Stimulated activated CD4-positive, alpha-beta T cell treated with anti-CD3 and anti-CD28 coated beads, Interleukin-1b, Interleukin-23, amount 100 ng/mL, for 1 hour (primary cell): ENCODE measurements at places on chromosomes 11 and 22.

GRCh38 chr11:10050561-10050960 is 243.5 kb downstream of the SBF2 start:
- DNase-seq: no peak

DNA sequence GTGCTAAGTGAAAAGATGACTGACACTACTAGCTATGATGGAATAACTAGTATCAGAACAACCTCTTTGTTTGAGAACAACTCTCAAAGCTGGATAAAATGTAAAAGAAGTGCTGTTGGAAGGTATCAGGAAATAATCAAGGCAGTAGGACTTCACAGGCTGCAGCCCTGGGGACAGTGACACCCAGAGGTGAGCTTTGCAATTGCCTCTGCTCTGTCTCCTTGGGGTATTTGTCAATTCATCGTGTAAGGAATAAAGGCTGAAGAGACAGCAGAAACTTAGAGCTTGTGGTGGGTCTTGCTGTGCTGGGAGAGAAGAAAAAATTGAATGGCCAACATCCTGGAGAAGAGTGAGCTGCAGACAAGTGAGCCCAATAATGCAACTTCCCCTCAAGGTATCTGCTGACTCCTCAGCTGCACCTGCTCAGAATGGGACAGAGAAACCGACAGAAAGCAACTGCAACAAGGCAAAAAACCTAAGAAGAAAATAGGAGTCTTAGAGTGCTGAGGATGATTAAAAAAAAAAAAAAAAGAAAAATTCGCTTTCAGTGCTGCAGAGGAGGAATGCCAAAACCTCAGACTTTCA is 141.1 kb downstream of the RCN1 start:
- DNase-seq: no peak

- DNase-seq: no peak
Observed at GRCh38 chr11:77723024-77723423, 85.4 kb upstream of the CLNS1A start.

GRCh38 chr11:1854132-1854948 is 1.5 kb downstream of the LSP1 start:
- no peak for DNase-seq

DNA sequence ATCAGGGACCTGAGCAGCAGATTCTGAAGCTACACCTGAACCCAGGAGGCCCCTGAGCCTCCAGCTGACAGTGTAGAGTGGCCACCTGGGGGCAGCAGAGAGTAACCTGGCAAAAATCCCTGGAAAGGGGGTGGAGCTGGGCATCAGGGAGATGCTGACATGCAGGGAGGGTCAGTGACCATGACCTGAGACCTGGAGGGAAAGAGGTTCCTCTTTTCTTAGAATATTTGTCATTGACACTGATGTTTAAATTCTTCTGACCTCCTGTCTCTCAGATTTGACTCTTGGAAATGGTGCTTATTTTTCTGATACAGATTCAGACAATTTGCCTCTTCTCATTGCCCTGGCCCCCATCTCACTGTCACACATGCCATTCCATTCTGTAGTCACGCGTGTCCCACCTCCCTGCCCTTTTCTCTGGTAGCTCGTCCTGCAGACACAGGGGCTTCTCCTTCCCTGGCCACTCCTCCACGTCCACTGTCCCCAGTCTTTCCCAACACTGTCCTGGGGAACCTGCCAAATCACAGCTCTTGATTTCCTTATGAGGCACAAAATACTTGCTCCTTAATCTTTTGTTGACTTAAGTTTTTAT is 117.2 kb upstream of the IGLL5 start:
- DNase-seq: no peak

DNA sequence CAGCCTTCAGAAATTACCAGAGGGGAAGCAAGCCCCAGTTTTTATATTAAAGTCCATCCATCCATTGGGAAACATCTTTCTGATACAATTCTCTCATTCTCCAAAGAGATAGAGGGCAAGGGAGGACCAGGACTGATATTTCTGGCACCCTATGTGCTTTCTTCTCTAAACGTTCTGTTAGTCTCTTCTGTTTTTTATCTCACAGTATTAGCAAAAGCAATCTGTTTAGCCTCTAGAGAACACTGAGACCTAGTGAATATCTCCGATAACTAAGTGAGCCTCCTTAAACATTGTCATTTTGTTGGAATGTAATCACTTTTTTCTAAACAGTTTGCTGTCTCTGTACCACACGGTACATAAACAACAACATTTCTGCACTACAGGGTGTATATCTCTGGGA is 464.6 kb downstream of the JRKL start:
- DNase-seq: no peak

- no peak for DNase-seq
Observed at GRCh38 chr22:29369460-29369859, 18.9 kb downstream of the AP1B1 start.

GRCh38 chr11:16223558-16223957 is 132.8 kb downstream of the SOX6 start:
- no peak for DNase-seq

DNA sequence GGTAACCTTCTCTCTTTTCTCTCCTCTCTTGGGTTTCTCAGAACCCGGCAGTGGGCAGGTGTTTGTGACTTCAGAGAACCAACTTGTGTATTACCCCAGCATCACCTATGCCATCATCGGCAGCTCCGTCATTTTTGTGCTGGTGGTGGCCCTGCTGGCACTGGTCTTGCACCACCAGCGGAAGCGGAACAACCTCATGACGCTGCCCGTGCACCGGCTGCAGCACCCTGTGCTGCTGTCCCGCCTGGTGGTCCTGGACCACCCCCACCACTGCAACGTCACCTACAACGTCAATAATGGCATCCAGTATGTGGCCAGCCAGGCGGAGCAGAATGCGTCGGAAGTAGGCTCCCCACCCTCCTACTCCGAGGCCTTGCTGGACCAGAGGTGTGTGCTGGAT is 62.2 kb downstream of the COMMD9 start:
- DNase-seq: no peak
